ENCODE measurements at places on chromosomes 6 and 20.
A peak's percentile ranks its signal among the peaks of the same experiment; 100 is the strongest.

DNA sequence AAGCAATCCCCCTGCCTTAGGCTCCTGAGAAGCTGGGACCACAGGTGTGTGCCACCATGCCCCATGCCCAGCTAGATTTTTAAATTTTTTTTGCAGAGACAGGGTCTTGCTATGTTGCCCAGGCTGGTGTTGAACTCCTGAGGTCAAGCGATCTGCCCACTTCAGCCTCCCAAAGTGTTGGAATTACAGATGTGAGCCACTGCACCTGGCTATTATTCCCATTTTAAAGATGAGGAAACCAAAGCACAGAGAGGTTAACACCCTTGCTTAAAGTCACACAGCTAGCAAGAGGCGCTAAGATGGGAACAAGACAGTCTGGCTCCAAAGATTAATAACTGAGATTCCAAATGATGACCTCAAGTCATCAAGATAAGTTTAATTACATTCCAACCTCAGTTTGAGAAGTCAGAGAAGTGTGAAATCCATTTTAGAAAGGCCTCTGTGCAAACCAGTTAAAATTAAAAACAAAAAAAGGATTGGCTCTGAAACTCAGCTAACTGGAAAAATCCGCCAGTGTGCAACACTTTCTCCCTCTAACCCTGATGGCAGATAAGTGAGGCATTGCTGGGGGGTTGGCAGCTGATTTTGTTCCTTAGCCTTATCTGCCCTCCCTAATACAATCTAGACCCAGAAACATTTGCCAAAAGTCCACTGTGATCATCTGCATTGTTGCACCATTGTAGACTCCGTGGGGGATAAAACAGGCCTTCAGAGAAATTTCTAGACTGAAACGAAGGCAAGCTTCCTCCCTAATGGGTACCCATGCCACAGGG lies 55.5 kb downstream of the CPNE5 start:
- no peak for DNase-seq

DNA sequence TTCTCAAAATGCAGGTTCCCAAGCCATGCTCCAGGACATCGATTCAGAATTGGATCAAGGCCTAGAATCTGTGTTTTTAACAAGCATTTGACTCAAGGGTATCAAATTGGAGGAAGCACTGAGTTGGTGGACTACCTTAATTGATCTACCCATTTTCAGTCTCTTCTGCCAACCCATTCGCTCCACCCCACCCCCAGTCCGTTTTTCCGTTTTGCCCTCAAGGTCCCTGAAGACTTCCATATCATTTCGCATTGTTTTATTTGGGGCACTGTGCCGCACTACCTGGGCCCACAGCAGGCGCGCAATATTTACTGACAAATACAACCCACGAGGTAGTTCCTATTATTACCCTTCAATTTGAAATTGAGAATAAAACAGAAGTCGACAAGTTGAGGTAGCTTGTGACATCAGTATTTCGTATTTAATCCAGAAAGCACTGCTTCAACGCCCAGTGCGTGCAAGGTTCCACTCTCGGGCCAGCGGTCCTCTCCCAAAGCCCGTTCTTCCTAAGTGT lies 557 bp upstream of the DHX35 start:
- no peak for DNase-seq

GRCh38 chr20:32321390-32321789 lies 36.7 kb upstream of the ASXL1 start:
- DNase-seq, result no peak

- DNase-seq, result no peak
Measured at GRCh38 chr6:37077191-37077904, 71.9 kb downstream of the FGD2 start.

DNA sequence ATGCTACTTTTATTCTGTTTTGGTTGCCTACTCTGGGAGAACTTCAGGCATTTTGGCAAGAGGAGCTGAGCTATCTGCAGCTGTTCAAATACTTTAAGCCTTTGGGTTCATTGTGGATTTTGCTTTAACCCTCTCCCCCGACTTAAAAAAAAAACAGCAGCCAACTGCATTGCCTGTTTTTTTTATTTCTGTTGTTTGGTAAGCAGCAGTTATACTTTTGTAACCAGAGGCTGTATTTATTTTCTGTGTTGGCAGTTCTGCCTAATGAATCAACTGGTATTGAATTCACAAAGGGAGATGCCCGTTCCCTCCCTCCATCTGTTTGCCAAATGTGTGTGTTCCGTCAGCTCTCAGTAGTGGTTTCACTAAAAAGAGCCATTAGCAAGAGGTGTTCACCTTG lies 484.0 kb downstream of the UTRN start:
- DNase-seq, result peak; percentile 8

GRCh38 chr6:87918461-87918941 lies 129.1 kb upstream of the SPACA1 start:
- no peak for DNase-seq

- no peak for DNase-seq
Measured at GRCh38 chr6:55836945-55837344, 38.4 kb downstream of the BMP5 start.

DNA sequence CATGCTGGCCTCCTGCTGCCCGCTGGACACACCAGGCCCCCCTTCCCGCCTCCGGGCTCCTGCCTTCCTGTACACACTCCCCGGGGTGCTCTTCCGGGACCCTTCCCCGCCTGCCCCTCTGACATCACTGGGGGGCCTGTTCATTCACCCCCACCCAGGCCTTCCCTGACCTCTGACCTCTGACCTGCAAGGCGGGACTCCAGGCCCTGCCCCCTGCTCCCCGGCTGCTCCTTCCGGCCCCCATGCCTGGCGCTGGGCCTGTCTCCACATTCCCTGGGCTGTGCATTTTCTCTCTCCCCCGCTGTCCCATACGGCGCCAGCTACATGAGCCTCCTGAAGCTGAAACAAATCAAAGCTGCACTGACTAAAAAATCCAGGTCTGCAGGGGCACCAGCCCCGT lies 71.6 kb upstream of the GATA5 start:
- no peak for DNase-seq

- no peak for DNase-seq
Measured at GRCh38 chr6:153941768-153942167, 97.3 kb upstream of the OPRM1 start.

- DNase-seq, result no peak
Measured at GRCh38 chr6:53065266-53066076, at the start of gene FBXO9. Gene FBXO9 (plus strand): TSS chr6:53065404. CDS start chr6:53065790, 386 bp downstream.

DNA sequence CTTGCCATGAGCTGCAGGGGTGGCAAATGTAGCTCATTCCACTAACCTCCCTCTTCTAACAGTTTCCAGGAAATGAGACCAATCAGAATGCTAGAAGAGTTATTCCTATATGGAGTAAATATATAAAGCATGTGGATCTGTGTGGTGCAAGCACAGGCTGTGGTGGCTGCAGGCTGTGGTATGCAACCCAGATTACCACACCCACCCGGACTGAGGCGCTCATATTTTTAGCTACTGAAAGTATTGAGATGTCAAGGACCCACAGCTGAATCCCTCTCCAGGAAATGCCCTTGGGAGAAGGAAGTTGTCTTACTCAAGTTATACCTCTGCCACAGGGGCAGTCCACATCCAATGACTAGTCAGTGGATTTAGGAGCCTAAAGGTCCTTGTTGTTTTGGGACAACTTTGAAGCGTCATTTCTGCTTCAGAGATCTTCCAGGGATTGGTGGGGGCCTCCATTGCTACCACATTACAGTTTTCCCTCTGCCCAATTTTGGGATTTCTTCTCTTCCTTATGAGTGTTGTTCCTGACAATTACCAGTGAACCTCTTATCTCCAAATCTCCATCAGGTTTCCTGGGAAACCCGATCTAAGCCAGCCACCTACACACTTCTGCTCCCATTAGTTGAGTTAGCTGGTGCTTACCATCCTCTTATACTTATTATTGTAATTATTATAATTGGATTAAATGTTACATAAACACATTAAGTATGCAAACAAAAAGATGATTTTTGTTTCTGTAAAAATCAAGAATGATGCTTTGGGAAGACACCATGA lies 12.1 kb upstream of the REPS1 start:
- DNase-seq, result no peak

DNA sequence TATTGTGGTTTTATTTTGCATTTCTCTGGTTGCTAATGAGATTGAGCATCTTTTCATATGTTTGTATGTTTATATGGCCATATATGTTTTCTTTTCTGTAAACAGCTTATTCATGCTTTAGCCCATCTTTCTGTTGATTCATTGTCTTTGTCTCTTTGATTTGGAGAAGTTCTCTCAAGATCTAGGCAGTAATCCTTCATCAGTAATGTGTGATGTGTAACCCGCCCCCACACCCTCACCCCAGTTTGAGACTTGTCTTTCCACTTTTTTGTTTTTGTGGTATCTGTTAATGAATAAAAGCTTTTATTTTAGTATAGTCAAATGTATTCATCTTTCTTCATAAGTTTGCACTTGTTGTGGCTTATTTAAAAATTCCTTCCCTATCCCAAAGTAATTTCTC lies 26.0 kb downstream of the ZC3H12D start:
- DNase-seq, result no peak

DNA sequence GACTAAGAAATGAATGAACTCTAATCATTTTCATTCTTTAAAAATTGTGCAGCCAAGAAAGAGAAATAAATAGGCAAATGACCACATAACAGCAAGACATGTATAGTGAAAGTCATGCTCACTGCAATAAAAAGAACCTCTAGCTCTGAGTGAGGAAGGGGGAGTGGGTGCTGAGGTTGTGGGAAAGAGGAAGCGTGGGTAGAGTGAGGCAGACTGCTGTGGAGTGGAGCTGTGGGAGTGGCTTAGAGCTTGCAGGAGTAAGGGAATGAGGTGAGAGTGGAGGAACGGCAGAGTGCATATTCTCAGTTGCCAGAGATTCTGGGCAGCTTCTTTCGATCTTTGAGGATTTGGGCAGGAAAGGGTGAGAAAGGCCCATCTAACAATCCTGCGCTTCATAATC lies 10.4 kb downstream of the DEFB129 start:
- DNase-seq, result no peak

GRCh38 chr6:163786995-163787671 lies 372.6 kb downstream of the QKI start:
- no peak for DNase-seq

DNA sequence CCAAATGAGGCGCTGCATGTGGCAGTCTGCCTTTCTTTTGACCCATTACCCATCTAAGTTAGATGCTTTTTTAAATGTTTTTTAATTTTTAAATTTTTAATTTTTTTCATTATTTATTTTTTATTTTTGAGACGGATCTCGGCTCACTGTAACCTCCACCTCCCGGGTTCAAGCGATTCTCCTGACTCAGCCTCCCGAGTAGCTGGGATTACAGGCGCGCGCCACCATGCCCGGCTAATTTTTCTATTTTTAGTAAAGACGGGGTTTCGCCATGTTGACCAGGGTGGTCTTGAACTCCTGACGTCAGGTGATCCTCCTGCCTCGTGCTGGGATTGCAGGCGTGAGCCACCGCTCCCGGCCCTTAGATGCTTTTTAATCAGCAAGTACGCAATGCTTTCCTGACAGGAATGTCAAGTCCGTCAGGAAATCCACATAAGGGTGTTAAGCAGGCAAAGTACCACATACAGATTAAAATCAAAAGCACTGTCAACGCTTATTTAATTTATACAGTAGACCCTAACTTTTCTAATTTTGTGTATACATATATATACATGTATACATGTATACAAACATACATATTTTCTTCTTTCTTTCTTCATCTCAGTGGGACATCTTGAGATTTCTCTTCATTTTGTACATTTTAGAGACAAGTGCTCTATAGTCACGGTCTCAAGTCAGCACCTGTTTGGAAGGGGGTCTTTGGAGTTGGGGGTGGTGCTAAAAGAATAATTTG lies 995 bp upstream of the GSTA4 start:
- DNase-seq, result no peak

Data from GM04504 (cell line).